ENCODE measurements at places on chromosomes 2 and 18.
A peak's percentile ranks its signal among the peaks of the same experiment; 100 is the strongest.

DNA sequence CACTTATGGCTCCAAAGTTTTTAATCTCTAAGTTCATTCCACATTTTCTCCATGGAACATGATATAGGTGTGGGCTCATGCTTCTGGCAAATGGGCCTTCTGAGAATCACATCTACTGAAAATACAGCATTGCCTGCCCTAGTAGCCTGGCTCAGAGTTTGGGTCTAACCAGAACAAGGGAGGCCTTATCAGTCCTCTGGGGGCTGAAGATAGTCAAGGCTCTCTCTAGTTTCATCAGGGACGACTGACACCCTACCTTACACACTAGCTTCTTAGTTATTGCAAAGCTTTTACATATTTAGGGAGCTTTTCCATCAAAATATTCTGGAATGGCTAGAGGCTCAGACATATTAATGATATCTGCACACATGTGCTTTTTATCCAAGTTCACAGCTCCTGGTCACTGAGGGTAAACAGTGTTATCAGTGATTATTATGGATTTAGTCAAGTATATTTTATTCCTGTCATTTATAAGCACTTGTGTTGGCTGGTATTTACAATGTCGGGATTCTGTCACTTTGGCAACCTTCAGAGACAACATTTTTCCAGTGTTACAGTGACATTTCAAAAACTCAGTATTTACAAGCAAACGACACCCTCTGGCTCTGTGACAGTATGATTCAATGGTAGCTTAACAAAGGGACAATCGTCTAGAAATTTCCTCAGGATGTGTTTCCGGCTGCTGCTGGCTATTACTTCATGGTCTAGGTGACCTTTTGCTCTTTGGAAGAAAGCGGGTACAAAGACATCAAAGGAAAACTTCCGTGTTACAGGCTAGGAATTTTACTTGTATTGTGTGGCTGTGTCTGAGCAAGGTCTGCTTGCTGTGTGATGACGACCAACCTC, 200.6 kb downstream of the TCF4 start:
- H3K27ac ChIP-seq: peak overlapping the region; percentile 64
- H3K36me3 ChIP-seq: peaks cover 29% of the 10 kb centered on the region
- H3K27me3 ChIP-seq: no peaks in the 10 kb centered on the region
- DNase-seq: no peak
- peaks cover 39% of the 10 kb centered on the region for H3K4me1 ChIP-seq

DNA sequence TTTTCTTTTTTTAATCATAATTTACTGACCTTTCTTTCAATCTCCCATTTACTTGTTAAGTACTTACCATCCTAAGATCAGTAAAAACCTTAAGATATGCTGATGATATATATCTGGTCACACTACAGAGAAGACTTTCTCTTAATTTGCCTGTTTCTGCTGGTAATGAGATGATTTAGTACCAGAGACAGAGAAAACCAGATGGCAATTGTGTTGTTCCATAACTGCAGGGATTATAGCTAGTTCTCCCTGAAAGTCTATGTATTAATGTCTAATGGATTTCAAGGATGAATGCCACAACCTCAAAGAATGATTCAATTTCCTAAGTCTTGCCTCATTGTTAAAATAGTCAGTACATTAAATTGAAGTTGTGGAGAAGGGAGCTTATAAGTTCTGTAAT, 40.3 kb downstream of the SNTG2 start:
- no peak overlapping the region for H3K27ac ChIP-seq
- H3K4me3 ChIP-seq: no peak overlapping the region
- H3K27me3 ChIP-seq: no peaks in the 10 kb centered on the region
- H3K4me1 ChIP-seq: peaks cover 11% of the 10 kb centered on the region

DNA sequence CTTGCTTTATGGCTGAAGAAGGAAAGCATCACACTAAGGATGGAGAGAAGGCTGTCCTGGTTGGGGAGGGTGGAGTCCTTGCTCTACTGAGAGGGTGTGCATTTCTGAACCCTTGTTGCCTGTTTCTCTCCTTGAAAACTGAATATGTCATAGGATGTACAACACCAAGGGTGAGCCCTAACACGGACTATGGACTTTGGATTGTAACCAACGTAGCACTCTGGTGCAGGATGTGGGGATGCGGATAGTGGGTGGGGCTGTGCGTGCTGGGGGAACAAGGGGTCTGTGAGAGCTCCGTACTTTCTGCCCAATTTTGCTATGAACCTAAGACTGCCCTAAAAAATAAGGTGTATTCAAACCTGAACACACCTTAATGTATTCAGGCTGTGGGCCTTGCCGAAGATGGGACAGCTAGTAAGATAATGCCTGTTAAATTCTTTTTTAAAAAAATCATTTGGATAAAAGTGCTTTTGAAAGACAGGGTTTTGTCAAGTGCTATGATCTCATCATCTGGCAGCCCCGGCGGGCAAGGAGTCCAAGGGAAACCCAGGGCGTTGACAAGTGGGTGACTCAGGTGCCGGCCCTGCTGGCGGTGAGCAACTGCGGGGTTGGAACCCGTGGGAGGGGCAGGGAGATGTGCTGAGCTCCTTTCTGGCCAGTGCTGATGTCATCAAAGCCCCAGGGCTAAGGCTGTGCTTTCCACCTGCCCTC, 54.0 kb downstream of the GATA6 start:
- no peak overlapping the region for H3K4me3 ChIP-seq
- H3K4me1 ChIP-seq: no peaks in the 10 kb centered on the region
- DNase-seq: no peak
- peak overlapping the region; percentile 36 for H3K27ac ChIP-seq
- no peaks in the 10 kb centered on the region for H3K36me3 ChIP-seq

DNA sequence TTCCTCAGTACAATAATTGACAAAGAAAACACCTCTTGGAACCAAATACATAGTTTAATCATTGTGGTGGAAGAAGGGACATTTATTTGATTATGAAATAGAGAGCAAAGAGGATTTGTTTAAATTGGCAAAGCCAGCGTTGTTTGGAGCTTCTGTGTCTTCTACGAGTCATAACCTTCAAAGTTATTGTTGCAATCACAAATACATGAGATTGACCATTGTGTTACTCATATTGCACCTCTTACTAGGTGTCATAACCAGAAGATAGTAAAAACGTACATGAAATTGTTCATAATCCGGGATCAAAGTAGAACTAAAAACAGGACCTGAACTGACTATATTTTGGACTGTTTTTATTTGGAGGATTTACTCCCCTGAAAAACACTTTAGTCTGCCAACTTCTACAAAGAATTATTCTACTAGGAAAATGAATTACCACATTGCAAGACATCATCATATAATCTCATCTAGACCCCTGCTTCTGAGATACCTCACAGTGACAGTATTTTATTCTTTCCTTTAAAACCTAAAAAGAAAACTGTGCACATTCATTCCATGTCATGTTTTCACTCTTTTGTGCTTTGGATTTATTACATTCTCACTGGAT, 151.7 kb upstream of the KLF7 start:
- H3K36me3 ChIP-seq: no peaks in the 10 kb centered on the region
- no peaks in the 10 kb centered on the region for H3K27me3 ChIP-seq
- DNase-seq: no peak
- H3K4me1 ChIP-seq: peaks cover 10% of the 10 kb centered on the region
- no peak overlapping the region for H3K4me3 ChIP-seq

- H3K36me3 ChIP-seq: peaks cover 2% of the 10 kb centered on the region
- no peak overlapping the region for H3K4me3 ChIP-seq
- H3K27me3 ChIP-seq: no peaks in the 10 kb centered on the region
- H3K4me1 ChIP-seq: no peaks in the 10 kb centered on the region
These were observed 1313.0 kb upstream of the FAM98A start for GRCh38 chr2:34912084-34912483.

DNA sequence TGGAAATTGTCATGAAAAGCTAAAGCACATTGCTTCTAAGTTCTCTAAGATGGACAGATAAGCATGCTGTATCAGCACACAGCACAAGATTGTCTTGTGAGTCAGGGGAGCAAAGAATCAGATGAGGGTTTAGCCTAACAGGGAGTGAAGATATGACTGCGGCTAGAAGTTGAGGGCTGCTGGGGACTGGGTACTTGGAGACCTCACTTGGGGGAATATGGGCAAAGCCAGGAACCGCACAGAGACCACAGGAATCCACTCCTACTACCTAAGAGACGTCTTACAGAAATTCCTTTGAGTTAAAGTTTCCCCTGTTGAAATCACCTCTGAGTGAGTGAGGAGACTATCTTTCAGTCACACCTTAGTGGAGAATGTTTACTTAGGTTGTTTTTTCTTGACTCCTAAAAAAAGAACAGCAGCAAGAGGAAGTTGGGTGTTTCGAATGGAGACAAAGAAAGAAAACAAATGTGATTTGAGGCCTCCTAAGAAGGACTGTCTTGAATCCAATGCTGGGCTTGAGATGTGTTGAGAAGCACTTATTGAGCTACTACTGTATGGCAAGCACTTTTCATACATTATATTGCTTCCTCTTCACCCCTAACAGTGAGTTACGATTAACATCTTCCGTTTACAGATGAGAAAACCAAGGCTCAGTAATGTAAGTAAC, 100.7 kb downstream of the ANKRD44 start:
- DNase-seq: no peak
- H3K36me3 ChIP-seq: no peaks in the 10 kb centered on the region
- H3K27me3 ChIP-seq: no peaks in the 10 kb centered on the region
- no peak overlapping the region for H3K4me3 ChIP-seq

- no peaks in the 10 kb centered on the region for H3K27me3 ChIP-seq
- no peaks in the 10 kb centered on the region for H3K36me3 ChIP-seq
- no peak for DNase-seq
- no peaks in the 10 kb centered on the region for H3K4me1 ChIP-seq
- H3K27ac ChIP-seq: no peak overlapping the region
These were observed 426.5 kb downstream of the SLC4A3 start for GRCh38 chr2:220053919-220054318.

DNA sequence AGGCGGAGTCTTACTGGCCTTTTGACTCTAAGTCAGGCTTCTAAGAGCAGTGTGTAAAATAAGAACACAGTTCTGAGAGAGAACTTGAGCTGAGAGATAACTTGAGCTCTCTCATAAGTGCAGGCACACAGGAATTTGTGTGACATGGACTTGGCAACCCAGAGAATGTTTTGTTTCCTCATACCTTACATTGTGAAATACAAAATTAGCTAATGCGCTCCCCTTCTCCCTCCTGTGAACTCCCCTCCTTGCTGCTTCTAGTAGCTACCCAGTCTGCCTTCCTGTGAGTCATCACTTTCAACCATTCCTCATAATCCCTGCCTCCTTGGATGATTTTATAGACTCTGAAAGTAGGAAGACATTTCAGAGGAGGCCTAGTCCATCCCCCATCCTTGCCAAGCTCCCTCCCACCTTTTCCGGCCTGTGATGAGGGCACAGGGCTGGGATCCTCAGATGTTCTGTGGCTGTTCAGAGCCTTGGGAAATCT, 22.6 kb downstream of the FER1L5 start:
- no peak for DNase-seq
- peaks cover 9% of the 10 kb centered on the region for H3K4me1 ChIP-seq
- no peaks in the 10 kb centered on the region for H3K27me3 ChIP-seq
- H3K36me3 ChIP-seq: no peaks in the 10 kb centered on the region

GRCh38 chr18:26548415-26549262, at the start of gene KCTD1:
TSS of gene KCTD1 (minus strand) at chr18:26548553. CDS start at chr18:26548536, 17 bp downstream.
- peak within 1 kb of the TSS; percentile 86 for H3K27ac ChIP-seq
- peaks cover 57% of the 10 kb centered on the region for H3K4me1 ChIP-seq
- H3K36me3 ChIP-seq: no peaks in the 10 kb centered on the region
- peak within 1 kb of the TSS; percentile 99 for H3K4me3 ChIP-seq

DNA sequence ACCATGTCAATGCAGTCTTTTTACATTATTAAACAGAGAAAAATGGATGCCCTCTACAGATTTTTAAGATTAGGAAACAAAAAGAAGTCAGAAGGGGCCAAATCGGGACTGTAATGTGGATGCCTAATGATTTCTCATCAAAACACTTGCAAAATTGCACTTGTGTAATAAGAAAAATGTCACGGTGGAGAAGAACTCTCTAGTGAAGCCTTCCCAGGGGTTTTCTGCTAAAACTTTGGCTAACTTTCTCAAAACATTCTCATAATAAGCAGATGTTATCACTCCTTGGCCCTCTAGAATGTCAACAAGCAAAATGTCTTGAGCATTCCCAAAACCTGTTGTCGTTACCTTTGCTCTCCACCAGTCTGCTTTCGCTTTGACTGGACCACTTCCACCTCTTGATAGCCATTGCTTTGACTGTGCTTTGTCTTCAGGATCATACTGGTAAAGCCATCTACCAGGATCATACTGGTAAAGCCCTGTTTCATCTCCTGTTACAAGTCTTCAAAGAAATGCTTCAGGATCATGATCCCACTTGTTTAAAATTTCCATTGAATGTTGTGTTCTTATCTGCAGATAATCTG, 226.8 kb downstream of the TNS1 start:
- no peak overlapping the region for H3K27ac ChIP-seq
- H3K4me1 ChIP-seq: no peaks in the 10 kb centered on the region
- H3K36me3 ChIP-seq: no peaks in the 10 kb centered on the region

DNA sequence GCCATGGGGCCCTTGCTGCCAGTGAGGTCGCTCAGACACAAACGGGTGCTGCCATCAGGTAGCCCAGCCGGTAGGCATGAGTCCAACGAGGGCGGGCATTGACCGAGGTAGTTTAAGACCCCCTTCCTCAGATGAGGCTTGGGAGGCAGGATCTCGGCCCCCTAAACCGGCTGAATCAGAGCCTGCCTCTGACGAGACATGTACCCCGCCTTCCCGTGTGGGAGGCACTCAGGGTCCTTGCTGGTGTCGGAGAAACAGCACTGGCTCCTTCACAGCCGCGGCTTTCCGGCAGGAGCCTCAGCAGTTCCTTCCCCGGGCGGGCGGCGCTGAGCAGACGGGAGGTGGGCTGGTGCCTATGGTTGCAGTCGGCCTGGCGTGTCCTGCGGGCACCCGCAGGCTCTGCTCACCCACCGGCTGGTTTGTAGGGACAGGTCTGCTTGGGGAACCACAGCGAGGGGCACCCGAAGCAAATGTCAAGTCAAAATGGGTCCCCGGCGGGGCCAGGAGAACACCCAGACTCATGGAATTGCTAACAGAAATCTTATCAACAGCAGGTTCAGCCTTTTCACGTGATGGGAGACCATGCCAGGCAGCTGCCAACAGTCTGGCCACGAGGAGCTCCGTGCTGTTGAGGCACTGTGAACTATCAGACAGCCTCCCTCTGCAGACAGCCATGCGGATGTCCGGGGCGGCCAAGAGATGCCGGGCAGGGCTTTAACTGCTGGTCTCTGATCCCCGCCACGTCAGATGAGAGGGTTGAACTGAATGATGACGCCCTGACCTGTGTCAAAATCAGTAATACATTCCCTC, 2.8 kb downstream of the KCNG2 start:
- H3K4me1 ChIP-seq: peaks cover 9% of the 10 kb centered on the region
- no peak for DNase-seq
- no peaks in the 10 kb centered on the region for H3K36me3 ChIP-seq
- peaks cover 54% of the 10 kb centered on the region for H3K27me3 ChIP-seq
